Fibroblast of the conjunctiva (primary cell): ENCODE measurements at places on chromosomes 1 and 21.

- DNase-seq: no peak
These were observed 15.6 kb downstream of the ALPL start for GRCh38 chr1:21524686-21525339.

DNA sequence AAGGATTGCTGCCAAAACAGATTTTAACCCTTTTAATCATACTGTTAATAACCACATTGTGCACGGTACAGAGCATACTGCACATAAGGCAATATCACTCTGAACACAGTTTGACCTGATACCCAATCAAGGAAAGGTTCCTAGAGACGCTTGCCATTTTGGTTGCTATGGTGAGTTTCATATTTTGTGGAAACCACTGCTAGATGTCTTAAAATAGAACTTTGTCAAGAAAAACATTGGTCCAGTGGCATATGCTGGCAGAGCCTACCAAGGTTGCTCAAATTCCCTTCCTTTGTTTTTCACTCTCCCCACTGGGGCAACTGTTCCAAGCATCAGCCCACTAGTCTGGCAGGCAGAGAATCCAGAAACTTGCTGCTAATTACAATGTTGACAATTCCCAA is 114.8 kb upstream of the DPYD start:
- no peak for DNase-seq

DNA sequence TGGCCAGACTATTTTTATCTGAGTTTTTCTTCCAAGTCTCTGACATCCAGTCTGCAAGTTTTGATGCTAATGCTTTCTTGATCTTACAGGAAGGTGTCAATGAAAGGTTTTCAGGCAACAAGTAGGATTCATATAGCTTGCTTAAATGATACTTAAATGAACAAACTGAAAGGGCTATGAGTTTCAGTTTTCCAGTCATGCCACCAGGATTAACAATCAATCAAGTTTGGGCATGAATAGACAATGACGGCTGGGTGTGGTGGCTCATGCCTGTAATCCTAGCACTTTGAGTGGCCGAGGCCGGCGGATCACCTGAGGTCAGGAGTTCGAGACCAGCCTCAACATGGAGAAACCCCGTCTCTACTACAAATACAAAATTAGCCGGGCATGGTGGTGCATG is 34.3 kb upstream of the SLC16A1 start:
- no peak for DNase-seq

GRCh38 chr1:203126151-203126865 is 1.2 kb upstream of the ADORA1 start:
- no peak for DNase-seq

DNA sequence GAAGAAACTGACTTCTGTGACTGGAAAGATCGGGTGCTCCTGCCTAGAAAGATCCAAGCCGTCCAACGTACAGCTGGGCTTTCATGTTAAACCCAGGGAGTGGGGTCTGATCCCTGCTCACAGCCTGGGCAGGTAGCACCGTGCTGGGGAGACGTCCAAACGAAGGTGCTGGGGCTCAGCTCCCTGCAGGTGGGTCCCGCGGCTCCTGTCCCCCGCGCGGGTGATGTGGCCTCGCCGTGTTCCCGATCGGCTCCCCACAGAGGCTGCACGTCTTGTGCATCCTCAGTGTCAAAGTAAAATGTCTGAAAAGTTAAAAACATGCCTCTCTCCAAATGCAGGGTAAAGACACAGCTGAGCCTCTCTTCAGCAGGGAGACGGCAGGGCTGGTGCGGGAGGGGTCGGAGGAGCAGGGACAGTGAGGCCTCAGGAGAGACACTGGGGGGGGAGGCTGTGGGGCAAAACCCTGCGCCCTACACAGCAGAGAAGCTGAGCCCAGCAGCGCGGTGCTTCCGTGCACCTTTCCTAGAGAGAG is 40.1 kb upstream of the COL6A2 start:
- no peak for DNase-seq

- no peak for DNase-seq
These were observed 1.3 kb downstream of the EXO1 start for GRCh38 chr1:241849345-241849695.

- no peak for DNase-seq
These were observed 19.6 kb upstream of the RAP1A start for GRCh38 chr1:111599781-111600693.

GRCh38 chr1:4969556-4970129 is 315.2 kb downstream of the AJAP1 start:
- no peak for DNase-seq

DNA sequence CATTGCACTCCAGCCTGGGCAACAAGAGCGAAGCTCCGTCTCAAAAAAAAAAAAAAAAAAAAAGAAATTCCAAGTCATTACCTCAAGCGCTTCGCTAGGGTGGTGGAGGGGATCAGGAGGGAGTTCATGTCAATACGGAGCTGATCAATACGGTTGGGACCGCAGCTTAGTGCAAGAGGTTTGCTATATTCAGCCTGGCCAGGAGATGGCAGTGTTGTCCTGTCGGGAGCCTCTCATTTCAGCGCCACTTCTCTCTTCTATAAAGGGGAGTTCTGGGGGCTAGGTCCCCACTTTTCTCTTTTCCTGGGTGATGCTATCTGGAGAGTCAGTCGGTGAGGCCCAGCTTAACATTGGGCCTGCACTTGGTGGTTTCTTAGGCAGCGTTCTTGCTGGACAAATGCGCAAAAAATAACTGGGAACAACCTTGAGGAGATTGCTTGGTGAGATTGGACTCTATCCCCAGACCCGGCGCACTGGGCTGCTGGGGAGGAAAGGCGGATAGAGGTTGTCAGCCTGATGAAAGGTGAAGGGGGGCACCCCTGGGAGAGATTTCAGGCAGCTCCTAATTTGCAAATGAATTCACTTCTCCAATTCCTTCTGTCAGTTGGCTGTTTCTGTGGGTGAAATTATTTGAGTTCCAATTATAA is 40.4 kb downstream of the KIAA0040 start:
- peak; percentile 9 for DNase-seq

DNA sequence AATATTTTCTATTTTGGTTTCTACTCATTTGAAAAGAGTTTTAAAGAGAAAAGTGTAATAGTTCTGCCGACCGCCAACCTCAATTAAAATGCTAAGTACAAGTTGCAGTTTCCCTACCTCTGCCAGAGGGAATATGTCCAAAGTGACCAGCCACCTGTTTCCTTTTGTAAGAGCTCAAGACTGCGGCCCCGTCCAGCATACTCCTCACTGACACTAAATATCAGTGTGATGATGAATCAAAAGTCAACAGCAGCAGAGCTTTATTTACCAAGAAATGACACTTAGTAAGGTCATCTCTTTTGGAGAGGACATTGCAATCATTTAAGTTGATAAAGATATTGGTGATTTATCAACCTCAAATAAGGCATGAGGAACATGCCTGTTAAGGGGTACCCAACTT is 57.4 kb upstream of the NRIP1 start:
- DNase-seq: no peak
